ENCODE measurements at places on chromosomes 2 and 18. TPM values are rescaled to one million over a fixed set of nuclear protein-coding genes. Genes with fewer than 3 reads are reported as not detected.
A peak's percentile ranks its signal among the peaks of the same experiment; 100 is the strongest.

Gene MARCHF4
- not detected for total RNA-seq

Gene PSD4
- total RNA-seq: 119 TPM

Gene UGT1A3
- not detected for total RNA-seq

Gene IRS1
- total RNA-seq: 61.9 TPM

Gene SLC19A3
- 0.83 TPM for total RNA-seq

Gene RAB31
- 46.6 TPM for total RNA-seq

Gene SMYD1
- not detected for total RNA-seq

Gene ICOS
- total RNA-seq: 1.0 TPM

GRCh38 chr2:63842149-63843061 is 709 bp downstream of the UGP2 start:
- peak; percentile 31 for DNase-seq

DNA sequence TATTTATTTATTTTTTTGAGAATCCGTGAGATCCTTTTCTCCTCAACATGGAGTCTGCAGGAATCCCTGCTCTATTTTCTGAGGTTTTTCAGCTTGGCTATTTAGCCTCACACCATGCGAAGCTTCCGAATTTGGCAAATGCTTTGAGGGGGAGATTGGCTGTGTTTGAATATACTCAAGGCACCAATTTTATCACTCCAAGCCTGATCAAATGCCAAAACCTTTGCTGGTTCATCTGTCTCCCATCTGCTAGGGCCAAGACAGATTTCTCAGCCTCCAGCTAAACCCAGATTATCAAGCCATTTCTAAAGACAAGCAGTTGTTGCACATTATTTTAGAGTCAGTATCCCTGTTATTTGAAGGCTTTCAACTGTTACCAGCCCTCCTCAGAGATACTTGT is 295.7 kb downstream of the XIRP2 start:
- DNase-seq: no peak

GRCh38 chr18:42053188-42053781 is 98.3 kb downstream of the PIK3C3 start:
- DNase-seq: peak; percentile 26

- no peak for DNase-seq
Observed at GRCh38 chr2:177989029-177989885, 83.3 kb downstream of the PDE11A start.

DNA sequence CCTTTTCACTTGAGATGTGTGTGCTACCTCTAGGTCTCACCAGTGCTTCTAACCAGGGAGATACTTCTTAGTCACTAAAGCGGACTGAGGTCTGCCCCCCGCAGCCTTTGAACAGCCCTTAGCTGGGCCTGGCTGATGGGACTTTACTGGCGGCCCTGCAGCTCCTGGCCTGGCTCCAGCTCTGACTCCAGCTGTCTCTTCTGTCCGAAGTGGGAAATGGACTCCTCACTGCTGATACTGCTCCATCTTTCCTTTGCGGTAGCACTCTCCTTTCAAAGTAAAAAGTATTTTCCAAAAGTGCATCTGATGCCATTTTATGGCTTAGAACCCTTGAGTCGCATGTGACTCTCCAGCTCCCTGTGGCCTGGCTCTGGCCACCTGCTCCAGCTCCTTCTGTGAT is 64.5 kb downstream of the ATP9B start:
- DNase-seq: no peak

- no peak for DNase-seq
Observed at GRCh38 chr2:219404291-219404910, 13.8 kb upstream of the DES start.

DNA sequence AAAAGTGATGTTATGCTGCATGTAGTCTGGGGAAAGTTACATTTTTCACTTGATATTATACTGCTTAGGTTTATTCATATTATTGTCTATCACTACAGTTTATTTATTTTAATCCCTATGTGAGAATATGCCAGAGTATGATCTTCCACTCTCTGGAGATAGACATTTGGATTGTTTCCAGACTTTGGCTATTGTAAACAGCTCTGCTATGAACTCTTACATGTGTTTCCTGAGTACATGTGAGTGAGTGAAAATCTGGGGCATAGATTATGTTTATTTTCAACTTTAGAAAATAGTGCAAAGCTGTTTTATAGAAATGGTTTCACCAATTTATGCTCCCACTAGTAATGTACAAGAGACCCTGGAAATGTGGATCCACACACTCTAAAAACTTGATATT is 49.0 kb upstream of the EPAS1 start:
- no peak for DNase-seq

DNA sequence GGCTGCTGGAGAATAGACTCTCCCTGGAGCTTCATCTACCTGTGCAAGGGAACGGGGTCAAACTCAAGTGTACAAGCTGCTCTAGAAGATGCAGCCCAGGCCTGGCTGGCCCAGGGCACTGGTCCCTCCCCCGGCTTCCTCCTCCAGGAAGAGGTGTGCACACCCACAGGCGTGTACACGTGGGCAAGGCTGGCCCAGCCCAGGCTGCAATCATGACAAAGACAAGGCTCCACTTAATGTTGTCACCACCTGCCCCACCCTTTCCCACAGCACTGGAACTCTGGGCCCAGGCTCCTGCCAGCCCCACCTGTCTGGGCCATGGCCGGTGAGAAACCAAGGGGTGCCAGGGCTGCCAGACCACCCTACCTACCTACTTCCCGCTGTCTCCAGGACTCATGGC is 29.6 kb upstream of the ALPP start:
- no peak for DNase-seq

- DNase-seq: no peak
Observed at GRCh38 chr18:5632041-5632440, 88.2 kb upstream of the EPB41L3 start.
